Stimulated activated CD4-positive, alpha-beta T cell treated with anti-CD3 and anti-CD28 coated beads, Interleukin-2, amount 100 ng/mL, for 24 hours (primary cell): ENCODE measurements at places on chromosomes 1 and 21.

DNA sequence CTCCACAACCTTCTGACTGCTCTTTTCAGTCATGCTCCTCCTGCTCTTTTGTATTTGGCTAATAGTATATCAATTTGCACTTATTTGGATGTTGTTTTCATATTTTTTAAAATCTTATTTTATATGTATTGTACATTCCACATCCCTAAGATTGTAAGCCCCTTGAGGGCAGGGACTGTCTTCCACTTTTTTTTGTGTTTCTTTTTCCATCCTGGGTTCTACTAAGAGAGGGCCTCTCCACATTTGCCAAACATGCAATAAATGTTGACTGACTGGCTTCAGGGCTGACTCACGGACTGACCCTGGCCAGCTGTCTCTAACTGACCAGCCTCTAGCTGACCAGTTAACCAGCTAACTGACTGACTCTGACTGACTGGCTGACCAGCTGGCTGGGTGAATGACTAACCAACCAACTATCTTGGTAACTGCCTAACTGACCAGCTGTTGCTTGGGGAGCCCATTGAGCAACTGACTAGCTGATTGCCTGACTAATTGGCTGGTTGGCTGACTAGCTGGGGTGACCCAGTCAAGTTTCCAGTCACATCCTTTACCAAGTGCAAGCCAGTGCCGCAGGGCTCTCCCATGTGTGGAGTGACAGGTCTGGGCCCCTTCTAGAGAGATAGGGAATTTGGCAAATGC lies 16.1 kb downstream of the CSF1 start:
- DNase-seq = no peak

GRCh38 chr1:58465825-58466629 lies 80.5 kb downstream of the OMA1 start:
- no peak for DNase-seq

DNA sequence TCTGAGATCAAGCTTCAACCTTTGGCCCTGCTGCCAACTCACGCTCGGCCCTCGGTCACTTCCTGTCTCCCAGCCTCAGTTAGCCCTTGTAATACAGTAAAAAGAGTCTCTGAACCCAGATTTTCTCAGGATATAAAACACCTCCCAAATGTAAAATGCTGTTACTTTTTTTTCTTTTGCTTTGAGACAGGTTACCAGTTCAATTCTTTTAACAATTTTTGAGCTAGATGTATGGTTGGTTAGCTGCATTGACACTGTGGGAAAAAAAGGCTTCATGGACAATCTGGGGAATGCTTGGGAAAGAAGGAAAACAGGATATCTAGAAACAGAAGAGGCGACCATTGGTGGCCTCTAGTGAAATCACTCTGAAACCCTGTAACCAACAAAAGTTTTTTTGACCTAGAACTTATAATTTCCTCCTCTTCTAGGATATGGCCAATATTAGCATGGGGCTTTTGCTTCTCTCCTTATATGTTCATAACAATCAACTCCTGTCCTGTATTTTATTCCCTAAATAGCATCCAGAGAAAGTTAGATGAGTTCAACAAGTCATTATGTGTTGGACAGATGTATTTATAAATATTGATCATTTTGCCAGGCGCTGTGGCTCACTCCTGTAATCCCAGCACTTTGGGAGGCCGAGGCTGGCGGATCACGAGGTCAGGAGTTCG lies 1.3 kb downstream of the CMPK1 start:
- no peak for DNase-seq

- no peak for DNase-seq
Measured at GRCh38 chr1:60672449-60672848, 409.9 kb upstream of the NFIA start.
